ENCODE measurements at places on chromosomes 4 and X.

- no peak for DNase-seq
These were observed 71.7 kb upstream of the BMPR1B start for GRCh38 chr4:94686086-94686485.

GRCh38 chr4:177489471-177490246, 47.4 kb upstream of the AGA start:
- no peak for DNase-seq

DNA sequence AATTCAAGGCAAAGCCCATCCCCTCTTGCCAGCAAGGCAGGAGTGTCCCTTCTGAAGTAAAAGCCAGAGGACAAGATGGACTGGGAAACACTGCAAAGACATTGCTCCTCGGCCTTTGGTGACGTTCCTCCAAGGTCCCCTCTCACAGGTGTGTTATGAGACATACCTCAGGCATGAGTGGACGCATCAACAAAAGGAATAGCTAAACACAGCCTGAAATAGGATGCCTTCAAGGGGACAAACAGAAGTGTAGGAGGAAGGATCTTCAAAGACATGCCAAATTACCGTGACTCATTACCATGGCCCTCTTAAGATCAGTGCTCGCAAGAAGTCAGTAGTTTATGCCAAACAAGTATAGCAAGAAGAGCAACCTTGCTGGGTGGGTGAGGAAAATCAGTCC, 6.0 kb upstream of the IDS start:
- no peak for DNase-seq

DNA sequence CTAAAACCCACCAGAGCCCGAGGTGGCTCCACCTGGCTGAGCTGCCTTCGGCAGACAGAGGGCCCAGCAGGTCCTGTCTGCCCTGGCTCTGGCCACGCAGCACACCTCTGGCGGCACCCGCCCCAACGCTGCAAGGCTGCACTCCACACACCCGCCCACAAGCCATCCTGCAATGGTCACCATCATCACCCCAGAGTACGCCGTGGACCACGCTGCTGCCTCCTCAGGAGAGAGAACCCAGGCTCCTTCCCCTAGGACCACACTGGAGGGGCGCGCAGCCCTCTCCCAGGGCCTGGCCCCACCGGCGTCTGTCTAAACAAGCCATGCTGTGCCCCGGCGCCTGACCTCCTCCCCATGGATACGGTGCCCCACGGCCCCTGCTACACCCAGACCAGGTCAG, 39.6 kb upstream of the CPLX1 start:
- no peak for DNase-seq

GRCh38 chr4:122747883-122748282, 15.4 kb downstream of the BBS12 start:
- no peak for DNase-seq

GRCh38 chrX:41167888-41168287, 82.6 kb downstream of the USP9X start:
- DNase-seq = no peak

DNA sequence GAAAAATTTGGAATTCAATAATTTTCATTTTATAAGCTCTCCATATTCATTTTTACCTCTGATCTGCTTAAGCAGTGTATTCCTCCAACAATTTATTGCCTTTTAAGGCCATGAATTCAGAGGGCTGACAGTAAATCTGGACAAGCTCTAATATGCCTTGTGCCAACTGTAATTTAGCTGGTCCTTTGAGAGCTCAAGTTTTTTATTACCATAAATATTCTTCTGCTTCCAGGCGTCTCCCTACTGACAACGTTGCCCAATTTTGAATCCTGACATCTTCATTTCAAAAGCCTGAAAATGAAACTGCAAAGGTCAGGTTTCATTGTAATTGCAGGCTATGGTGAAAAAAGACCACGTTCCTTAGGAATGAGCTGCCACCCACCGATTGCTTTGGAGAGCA, 95.8 kb upstream of the GEMIN8 start:
- no peak for DNase-seq
